ENCODE measurements at places on chromosomes 3 and 15. TPM values are rescaled to one million over a fixed set of nuclear protein-coding genes. Genes with fewer than 3 reads are reported as not detected.

Gene IQCF2
- total RNA-seq, result not detected

Gene THOC7
- total RNA-seq, result 61.9 TPM

- no peaks in the 10 kb centered on the region for H3K36me3 ChIP-seq
- peaks cover 14% of the 10 kb centered on the region for H3K4me1 ChIP-seq
- peak overlapping the region; percentile 24 for H3K4me3 ChIP-seq
- H3K27ac ChIP-seq, result no peak overlapping the region
These were observed 1.0 kb downstream of the SHOX2 start for GRCh38 chr3:158105119-158105709.

DNA sequence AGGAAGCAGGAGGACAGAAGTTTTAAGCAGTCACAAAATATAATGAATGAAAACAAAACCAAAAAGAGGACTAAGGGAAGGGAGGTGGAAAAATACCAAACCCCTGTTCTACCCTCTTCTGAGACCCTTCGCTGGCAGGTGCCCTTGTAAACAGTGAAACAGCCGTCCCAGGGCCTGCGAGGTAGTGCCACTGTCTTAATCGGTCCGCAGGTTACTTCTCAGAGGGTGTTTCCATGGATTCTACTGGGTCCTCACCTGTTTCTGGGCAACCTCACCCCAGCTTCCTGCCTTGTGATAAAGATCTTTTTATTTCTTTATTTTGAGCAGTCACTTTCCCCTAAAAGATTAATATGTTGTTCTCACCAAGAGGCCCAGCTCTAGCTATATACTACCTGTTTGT, 65.3 kb downstream of the SLC30A4 start:
- H3K27ac ChIP-seq, result peak overlapping the region; percentile 58
- no peaks in the 10 kb centered on the region for H3K27me3 ChIP-seq
- peaks cover 13% of the 10 kb centered on the region for H3K4me1 ChIP-seq
- no peaks in the 10 kb centered on the region for H3K36me3 ChIP-seq
- no peak for DNase-seq

DNA sequence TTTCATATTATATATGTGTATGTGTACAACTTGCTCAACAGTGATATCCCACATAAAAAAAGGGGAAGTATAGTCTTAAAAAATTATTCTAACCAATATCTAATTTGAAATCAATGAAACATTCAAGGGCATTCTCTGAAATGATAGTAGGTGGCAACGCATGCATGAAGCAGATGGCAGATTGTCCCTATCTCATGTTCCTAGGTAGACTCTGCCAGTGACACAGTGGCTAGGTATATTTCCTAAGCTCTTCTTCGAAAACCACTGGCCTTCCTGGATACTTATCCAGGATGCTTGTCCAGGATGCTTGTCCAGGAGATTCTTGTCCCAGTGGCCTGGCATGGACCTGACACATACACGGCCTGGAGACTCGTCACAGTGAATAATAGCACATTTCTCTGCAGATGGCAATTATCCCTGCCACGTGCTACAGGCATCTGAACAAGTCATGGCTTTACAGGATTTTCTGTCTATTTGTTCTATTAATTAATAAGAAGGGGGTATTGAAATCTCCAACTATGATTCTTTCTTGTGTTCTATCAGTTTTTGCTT, 54.9 kb downstream of the OCA2 start:
- H3K27ac ChIP-seq, result no peak overlapping the region

DNA sequence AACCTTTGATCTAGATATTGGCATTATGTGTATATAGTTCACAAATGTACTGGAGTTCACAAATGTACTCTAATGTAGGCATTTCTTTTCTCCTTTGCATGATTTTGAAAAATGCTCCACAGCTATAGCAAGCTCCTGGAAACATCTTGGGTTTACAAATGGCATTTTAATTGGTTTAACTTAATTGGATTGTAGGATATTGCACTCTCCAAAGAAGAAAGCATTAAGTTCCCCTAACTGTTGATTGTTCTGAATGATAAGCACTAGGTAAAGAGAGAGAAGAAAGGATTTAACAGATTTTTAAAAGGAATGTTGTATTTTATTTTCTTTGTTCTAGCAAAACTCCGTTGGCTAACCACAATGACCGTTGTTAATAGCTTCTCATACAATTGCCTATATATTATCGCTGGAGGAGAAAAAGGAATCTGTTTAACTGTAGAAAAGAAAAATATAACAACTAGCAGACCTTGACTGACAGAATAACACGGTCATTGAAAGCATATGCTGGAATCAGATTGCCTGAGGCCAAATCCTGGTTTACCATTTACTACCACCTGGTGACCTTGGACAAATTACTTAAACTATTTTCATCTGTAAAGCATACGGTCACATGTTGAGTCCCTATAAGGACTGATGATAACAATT, 170.8 kb downstream of the PEX5L start:
- H3K27ac ChIP-seq, result no peak overlapping the region
- no peak for DNase-seq
- no peaks in the 10 kb centered on the region for H3K4me1 ChIP-seq
- no peaks in the 10 kb centered on the region for H3K27me3 ChIP-seq
- no peaks in the 10 kb centered on the region for H3K36me3 ChIP-seq

Gene PLEKHO2
- total RNA-seq, result 4.4 TPM

DNA sequence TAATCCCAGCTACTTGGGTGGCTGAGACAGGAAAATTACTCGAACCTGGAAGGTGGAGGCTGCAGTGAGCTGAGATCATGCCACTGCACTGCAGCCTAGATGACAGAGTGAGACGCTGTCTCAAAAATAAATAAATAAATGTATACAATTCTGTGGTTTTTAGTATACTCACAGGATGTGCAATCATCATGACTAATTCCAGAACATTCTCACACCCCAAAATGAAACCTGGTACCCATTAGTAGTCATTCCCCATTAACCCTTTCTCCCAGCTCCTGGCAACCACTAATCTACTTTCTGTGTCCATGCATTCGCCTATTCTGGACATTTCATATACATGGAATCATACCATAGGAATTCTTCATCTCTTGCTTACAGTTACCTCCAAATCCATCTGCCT, 44.5 kb downstream of the LRRFIP2 start:
- H3K27me3 ChIP-seq, result no peaks in the 10 kb centered on the region
- H3K36me3 ChIP-seq, result no peaks in the 10 kb centered on the region
- peaks cover under 1% of the 10 kb centered on the region for H3K4me1 ChIP-seq
- H3K27ac ChIP-seq, result no peak overlapping the region

- no peak for DNase-seq
- H3K27me3 ChIP-seq, result no peaks in the 10 kb centered on the region
- no peak overlapping the region for H3K27ac ChIP-seq
- H3K36me3 ChIP-seq, result no peaks in the 10 kb centered on the region
- H3K4me1 ChIP-seq, result peaks cover 4% of the 10 kb centered on the region
These were observed 22.2 kb downstream of the PSTPIP1 start for GRCh38 chr15:77017091-77017660.

DNA sequence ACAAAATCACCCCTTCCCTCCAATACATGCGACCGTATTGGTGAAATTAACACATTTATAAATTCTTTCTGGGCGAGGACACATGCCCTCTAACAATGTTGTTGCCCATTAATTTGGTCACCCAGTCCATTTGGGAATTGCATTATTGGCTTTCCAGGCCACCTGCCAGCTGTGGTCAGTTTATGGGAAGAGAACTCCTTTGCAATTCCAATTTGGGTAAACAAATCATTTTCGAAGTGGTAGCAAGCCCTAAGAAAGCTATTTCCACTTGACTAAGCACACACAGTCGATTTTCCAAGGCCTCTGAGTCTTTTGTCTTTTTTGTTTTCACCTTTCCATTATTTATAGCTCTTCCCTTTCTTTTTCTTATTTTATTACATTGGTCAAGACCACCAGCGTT, 362.3 kb upstream of the RGMA start:
- no peak overlapping the region for H3K27ac ChIP-seq
- no peak for DNase-seq
- no peak overlapping the region for H3K4me3 ChIP-seq
- no peaks in the 10 kb centered on the region for H3K36me3 ChIP-seq
- H3K27me3 ChIP-seq, result no peaks in the 10 kb centered on the region

DNA sequence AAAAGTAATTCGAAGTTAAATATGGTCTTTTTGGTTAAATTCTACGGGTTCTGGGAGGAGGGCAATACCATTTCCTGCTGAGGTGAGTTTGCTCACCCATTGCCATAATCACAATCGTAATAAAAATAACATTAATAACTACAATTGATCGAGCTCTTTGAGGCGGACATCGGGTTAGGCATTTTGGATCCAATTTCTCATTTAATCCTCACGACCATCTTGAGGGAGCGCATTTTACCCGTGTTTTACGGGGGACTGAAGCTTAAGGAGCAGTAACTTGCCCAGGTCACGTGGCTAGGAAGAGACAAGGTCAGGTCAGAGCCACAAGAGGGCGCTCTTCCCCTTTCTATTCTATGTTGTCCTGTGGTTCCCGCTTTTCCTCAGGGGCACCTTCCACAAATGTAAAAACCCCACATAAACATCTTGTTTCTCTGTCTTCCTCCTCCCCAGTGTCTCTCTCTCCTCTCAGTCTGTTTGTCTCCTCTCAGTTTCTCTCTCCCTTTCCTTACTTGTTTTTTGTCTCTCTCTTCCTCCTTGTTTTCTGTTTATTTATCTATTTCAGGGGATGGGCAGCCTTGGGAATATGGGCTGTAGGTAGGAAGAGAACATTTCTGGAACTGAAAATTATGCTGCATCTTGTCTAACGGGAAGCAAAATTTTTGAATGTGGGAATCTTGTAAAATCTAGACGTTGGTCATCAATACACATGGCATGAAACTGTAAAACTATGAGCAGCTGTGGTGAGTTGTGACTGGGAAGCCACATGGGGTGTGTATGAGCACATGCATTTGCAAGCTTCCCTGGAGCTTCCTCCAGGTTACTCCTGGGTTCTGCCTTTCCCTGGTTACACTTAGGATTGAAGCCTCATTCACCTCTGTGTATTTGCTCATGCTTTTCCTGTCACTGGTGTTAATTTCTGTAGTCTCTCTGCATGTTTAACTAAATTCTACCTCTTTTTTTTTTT, 71.0 kb downstream of the SQOR start:
- DNase-seq, result peak; percentile 87
- H3K27me3 ChIP-seq, result no peaks in the 10 kb centered on the region
- H3K27ac ChIP-seq, result no peak overlapping the region
- no peaks in the 10 kb centered on the region for H3K4me1 ChIP-seq

GRCh38 chr3:197104738-197105137, 75.1 kb upstream of the MELTF start:
- no peaks in the 10 kb centered on the region for H3K4me1 ChIP-seq
- H3K4me3 ChIP-seq, result no peak overlapping the region
- no peaks in the 10 kb centered on the region for H3K36me3 ChIP-seq

Gene AAGAB
- total RNA-seq, result 57.6 TPM

GRCh38 chr3:140167600-140168281, 232.8 kb downstream of the CLSTN2 start:
- H3K4me1 ChIP-seq, result no peaks in the 10 kb centered on the region
- H3K27me3 ChIP-seq, result no peaks in the 10 kb centered on the region
- no peak for DNase-seq
- no peak overlapping the region for H3K27ac ChIP-seq
- H3K36me3 ChIP-seq, result no peaks in the 10 kb centered on the region
- no peak overlapping the region for H3K4me3 ChIP-seq

Gene TM6SF1
- 0.62 TPM for total RNA-seq

Gene STRC
- 0.74 TPM for total RNA-seq

Gene ADAMTSL3
- 0.72 TPM for total RNA-seq

Gene SLC41A3
- 33.1 TPM for total RNA-seq

GRCh38 chr3:42025370-42026138, 63.7 kb upstream of the ULK4 start:
- H3K4me1 ChIP-seq, result peaks cover 13% of the 10 kb centered on the region
- DNase-seq, result peak; percentile 86
- H3K4me3 ChIP-seq, result no peak overlapping the region
- peak overlapping the region; percentile 62 for H3K27ac ChIP-seq

GRCh38 chr3:165194511-165195240, 1.5 kb downstream of the SLITRK3 start:
- DNase-seq, result no peak
- H3K4me3 ChIP-seq, result peak overlapping the region; percentile 39

DNA sequence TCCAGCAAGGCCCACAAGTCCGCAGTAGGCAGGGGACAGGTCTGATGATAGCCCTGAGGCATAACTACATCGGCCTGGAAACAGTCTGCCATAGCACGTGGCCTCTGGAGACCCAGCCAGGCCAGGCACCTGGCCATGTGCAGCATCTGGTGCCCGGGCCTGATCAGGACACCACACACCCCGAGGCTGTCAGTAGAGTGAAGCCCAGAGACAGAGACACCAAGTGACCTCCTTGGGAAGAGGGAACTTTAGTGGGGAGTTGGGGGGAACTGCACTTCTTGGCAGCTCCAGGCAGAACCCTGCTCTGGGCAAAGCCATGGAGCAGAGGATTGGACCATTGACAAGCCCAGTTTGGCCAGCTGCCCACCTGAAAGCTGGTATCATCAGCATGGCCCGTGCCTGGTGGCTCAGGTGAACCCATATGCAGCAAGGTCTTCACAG, 1.2 kb downstream of the SHISA5 start:
- no peaks in the 10 kb centered on the region for H3K4me1 ChIP-seq
- no peak for DNase-seq
- H3K36me3 ChIP-seq, result no peaks in the 10 kb centered on the region
- H3K27me3 ChIP-seq, result no peaks in the 10 kb centered on the region
- H3K27ac ChIP-seq, result peak overlapping the region; percentile 72

DNA sequence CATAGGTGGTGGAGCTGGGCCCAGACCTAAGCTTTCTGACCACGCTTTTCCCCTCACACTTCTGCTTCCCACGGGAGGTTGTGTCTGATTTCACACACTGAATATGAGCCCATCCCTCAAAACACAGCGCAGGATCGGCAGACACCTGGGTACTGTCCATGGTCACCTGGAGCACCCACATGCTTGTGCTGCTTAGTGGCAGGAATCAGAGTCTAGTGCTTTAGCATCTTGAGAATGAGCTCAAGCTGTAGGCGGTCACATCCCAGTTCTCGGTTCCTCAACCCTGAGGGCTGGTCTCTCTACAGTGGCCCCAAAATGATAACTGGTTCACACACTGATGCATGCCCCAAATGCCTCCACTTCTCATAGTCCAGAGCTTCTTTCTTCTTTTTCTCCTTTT, 111.0 kb downstream of the SEMA5B start:
- H3K4me1 ChIP-seq, result no peaks in the 10 kb centered on the region
- no peaks in the 10 kb centered on the region for H3K36me3 ChIP-seq
- H3K27ac ChIP-seq, result no peak overlapping the region
- no peak overlapping the region for H3K4me3 ChIP-seq
- DNase-seq, result no peak

Gene SPSB4
- total RNA-seq, result not detected

Gene C3orf20
- total RNA-seq, result not detected

Gene LCTL
- not detected for total RNA-seq

- no peaks in the 10 kb centered on the region for H3K36me3 ChIP-seq
- H3K4me3 ChIP-seq, result no peak overlapping the region
- no peak for DNase-seq
- no peaks in the 10 kb centered on the region for H3K4me1 ChIP-seq
- no peak overlapping the region for H3K27ac ChIP-seq
These were observed 338.1 kb downstream of the GAP43 start for GRCh38 chr3:115961380-115961779.
